Renal cortical epithelial cell (primary cell): ENCODE measurements at places on chromosomes 4 and X. TPM values are rescaled to one million over a fixed set of nuclear protein-coding genes. Genes with fewer than 3 reads are reported as not detected.
A peak's percentile ranks its signal among the peaks of the same experiment; 100 is the strongest.

GRCh38 chrX:131279617-131280016 lies 9.5 kb downstream of the IGSF1 start:
- no peak for DNase-seq

GRCh38 chr4:28062562-28062961 lies 1201.9 kb downstream of the STIM2 start:
- no peak for DNase-seq

DNA sequence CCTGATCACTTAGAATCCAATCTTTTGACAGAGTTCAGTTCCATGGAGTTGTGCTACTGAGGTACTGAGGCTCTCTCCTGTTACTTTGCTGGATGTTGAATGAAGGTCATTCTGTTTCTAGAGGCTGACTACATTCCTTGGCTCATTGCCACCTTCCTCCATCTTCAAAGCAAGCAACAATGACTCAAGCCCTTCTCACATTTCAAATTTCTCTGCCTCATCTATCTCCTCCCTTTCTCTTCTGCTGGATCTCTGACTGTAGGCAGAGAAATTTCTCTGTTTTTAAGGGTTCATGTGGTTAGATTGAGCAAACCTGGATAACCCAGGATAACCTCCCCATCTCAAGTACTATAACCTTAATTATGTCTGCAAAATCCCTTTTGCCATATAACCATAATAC lies 775.4 kb downstream of the STPG2 start:
- peak; percentile 86 for DNase-seq

DNA sequence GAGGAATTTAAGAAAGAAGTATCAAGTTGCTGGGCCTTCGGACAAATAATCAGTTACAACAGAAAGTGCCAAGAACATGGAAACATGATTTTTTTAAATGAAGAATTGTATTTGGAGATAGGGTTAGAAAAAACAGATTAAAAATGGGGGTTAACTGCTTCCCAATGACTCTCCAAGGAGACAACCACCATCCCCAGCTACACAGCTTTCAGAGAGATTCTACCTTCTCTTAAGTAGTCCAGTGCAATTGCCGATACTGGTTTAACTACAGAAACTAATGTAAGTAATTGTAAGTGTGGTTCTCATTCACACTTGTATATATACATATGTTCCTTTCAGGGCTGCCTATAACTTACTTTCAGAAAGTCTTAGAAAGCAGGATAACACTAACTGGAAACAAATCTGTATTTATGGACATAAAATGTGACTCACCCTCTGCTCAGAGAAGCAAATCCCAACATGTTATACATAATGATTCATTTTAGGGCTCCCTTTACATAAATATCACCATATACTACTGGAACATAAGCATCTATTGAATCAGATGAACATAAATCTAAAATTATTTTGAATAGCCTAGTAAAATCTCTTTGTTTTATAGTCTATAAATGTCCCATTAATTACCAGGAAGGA lies 248.9 kb upstream of the UGT8 start:
- DNase-seq: peak; percentile 12

- no peak for DNase-seq
These were observed 9.5 kb upstream of the CASK start for GRCh38 chrX:41932885-41933284.

DNA sequence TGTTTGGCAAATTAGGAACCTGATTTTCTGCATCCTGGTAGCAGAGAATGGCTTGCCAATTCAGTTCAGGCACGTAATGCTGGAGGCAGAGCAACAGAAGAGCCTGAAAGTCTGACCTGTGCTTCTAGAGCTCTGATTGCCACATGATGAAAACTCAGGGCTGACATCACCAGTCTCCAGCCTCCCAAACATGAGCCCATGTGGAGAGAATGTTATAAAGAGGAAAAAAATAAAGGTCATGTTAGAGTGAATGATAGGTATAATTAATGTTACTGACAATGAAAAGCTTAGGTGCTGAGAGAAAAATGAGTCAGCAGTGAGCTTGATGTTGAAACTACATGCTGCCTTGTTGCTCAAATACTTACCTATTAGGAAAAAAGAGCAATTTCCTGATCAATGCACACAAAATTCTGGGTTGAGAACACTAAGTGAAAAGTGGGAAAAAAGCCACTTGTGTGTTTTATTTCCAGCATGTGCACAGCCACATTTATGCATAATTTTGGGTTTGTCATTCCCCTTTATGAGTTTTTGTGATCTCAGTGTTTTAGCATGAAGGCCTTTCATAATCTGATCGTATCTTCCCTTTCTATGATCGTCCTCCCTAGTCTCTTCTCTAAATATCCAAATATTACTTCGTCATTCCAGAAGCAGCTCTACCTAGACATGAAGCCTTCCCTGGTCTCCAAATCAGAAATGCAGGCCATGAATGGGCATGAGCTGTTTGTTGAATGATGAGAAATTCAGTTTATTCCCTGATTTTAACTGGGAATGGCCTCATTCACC lies 113.3 kb upstream of the CPEB2 start:
- peak; percentile 96 for DNase-seq

GRCh38 chr4:136643416-136643815 lies 888.9 kb downstream of the PCDH18 start:
- DNase-seq: no peak

DNA sequence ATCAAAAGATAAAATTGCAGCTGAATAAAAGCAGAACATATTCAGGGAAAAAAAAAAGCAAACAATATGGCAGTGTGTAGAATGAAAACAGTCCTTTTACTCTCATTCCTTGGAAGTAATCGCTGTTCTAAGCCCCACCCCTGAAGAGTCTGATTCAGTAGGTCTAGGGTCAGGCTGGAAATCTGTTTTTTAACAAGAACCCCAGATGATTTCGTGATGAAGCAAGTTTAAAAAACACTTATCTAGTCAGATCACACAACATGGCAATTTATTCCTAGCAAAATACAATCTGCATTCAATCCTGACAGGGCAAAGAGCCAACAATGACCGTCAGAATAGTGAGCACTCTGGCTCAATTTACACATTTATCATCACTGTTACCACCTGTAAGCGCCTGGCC lies 16.1 kb downstream of the FAM120C start:
- DNase-seq: no peak

GRCh38 chr4:76301775-76302162 lies 4.8 kb upstream of the STBD1 start:
- no peak for DNase-seq

GRCh38 chr4:52110171-52110570 lies 59.1 kb downstream of the SPATA18 start:
- DNase-seq: no peak

DNA sequence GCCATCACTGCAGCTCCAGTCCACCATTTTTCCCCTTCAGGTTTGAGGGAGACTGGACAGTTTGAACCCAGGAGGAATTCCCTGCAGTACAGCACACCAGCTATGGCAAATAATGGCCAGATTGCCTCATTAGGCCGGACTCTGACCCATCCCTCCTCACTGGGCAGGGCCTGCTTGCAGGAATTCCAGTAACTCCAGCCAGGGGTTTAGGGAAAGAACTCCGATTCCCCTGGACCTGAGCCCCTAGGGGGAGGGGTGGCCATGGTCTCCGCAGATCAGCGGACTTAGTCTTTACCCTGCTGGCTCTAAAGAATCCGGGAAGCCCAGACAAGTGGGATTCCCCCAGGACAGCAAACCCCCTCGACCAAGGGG lies 342.8 kb downstream of the DMD start:
- no peak for DNase-seq

GRCh38 chr4:88736264-88736663 lies 38.6 kb upstream of the NAP1L5 start:
- DNase-seq: no peak

DNA sequence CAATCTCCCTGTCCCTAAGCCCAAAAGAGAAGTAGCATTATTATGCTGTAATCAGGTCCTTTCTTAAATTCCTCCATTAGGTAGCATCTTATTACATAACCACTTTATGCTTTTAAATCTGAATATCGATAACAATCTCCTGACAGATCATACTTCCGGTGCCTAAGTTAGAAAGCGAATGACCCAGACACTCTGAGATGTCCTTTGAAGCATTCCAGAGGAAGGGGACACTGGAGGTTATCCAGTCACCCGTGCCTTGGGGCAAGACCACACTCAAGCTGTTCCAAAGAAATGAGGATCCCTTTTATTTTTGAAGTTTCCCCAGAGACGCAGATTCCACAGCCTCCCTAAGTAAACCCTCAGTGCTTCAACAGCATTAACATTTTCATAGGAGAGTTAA lies 125.7 kb downstream of the PALLD start:
- DNase-seq: no peak

SPANXD gene
- total RNA-seq: not detected in 2 replicates

RNF150 gene
- 2.1 and 15.5 TPM in 2 replicates for total RNA-seq

GDPD2 gene
- 0.05 TPM in 1 of 2 replicates, not detected in the other for total RNA-seq

PCDH18 gene
- total RNA-seq: 0.17 and 0.25 TPM in 2 replicates

AKAP4 gene
- total RNA-seq: not detected in 2 replicates

IL3RA gene
- not detected in 2 replicates for total RNA-seq
